Endodermal cell (in vitro differentiated cells): ENCODE measurements at places on chromosomes 2 and 18.

DNA sequence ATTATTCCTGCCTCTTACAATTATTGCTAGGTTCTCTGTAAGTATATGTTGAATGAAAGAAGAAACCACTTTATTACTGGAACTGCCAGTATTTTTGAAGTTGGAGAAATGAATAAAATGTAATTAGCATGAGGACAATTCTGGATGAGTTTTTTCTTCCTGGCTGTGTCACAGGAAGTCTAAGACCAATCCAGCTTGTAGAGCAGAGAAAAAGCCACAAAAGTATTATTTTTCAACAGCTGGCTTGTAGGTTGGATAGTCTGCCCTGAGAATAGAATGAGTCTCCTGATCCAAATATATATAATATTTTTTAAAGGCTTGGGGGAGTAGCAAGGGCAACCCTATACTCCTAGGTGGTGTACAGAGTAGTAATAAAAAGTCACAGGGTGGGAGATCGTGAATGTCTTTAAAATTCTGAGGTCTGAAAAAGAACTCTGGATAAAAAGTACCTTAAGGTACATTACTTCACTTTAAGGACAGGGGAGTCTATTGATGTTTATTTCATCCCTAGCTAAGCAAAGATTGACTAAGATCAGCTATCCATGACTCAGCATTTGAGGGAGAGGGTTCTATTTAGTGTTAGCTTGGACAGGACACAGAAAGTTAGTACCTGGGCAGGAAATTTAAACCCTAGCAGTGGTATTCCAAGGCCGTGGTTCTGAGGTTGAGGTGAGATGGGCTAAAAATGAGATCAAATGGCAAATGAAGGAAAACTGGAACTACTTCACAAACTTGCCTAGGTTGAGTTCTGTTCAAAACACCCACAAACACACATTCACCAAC lies 31.7 kb downstream of the SLC40A1 start:
- no peak for DNase-seq

GRCh38 chr2:86396291-86396785 lies 44.8 kb upstream of the KDM3A start:
- peak; percentile 55 for DNase-seq

DNA sequence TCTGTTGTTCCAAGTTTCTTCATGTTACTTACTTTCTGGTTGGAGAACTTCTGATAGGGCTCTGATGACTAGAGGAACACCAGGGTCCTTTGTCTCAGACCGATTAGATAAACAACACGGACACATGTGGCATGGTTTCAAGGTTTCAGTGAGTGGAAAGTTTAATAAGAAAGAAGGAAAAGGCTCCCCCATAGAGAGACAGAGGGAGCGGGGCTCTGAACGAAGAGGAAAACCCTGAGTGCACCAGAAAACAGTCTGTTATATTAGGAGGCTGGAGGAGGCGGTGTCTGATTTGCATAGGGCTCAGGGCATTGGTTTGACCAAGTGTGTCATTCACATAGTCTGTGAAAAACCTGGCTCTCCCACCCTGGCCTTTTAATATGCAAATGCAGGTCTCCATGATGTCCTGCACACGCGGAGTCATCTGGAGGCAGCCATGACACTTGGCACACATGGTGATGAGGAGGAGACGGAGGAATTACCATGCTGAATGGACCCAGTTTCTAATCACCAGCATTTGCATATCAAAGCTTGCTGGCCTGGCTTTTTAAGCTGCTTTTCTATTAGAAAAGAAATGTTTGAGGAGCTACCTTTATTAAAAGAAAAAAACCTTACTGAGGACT lies 94.2 kb downstream of the PTPN4 start:
- peak; percentile 58 for DNase-seq

DNA sequence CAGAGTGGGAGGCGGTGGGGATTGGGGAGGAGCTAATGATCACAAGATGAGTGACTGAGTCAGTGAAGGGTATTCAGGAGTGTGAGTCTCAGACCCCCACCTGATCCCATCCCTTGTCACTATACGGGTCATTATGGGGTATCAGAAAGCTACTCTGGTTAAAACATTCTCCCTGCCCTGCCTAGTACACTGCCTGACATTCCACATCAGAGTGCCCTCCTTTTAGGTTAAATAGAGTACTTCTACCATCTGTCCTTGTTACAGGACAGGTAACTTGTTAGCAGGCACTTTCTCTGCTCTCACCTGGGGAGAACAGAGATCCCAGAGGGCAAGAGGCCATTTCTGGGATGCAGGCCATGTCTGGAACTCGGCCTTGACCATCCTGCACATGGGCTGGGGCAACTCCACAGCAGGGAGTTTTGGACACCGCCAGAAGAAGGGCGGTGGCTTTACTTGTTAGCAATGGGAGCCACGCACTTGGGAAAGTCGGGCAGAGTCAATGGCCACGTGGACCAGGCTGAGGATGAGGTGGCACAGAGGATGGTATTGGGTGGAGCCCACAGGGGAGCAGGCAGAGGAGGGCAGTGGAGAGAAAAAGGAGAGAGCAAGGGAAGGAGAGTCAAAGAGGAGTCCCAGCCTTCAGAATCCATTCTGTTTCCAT lies 98.5 kb downstream of the CELF4 start:
- no peak for DNase-seq

DNA sequence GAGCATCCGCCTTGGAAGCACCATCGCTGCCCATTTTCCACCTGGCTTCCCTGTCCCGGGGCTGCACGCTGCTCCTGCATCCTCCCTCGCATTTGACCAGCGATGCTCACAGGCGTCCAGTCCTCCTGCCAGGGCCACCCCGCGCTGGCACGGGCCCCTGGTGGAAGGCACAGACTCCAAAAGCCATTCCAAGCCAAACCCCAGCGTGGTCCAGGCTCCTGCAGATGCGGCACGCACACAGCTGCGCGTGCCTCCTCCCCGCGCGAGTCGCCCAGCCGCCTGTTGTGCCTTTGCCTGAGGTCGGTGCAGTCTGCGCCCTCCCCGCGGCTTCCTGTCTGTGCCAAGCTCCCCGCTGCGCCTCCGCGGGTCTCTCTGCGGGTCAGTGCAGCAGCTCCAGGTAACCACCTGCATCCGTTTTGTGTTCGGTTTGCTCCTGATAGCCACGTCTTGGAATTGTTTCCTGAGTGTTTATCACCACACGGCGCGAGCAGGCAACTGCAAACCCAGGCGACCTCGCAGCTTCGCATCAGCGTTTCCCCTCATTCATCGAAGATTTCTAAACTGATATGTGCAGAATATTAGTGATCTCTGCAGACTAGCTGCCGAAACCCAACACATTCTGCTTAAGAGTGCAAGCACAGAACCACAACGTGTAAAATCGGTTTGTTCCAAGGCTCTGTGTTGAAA lies 65.2 kb upstream of the SALL3 start:
- peak; percentile 43 for DNase-seq

- no peak for DNase-seq
These were observed 7.8 kb upstream of the ARHGAP25 start for GRCh38 chr2:68726608-68727367.

DNA sequence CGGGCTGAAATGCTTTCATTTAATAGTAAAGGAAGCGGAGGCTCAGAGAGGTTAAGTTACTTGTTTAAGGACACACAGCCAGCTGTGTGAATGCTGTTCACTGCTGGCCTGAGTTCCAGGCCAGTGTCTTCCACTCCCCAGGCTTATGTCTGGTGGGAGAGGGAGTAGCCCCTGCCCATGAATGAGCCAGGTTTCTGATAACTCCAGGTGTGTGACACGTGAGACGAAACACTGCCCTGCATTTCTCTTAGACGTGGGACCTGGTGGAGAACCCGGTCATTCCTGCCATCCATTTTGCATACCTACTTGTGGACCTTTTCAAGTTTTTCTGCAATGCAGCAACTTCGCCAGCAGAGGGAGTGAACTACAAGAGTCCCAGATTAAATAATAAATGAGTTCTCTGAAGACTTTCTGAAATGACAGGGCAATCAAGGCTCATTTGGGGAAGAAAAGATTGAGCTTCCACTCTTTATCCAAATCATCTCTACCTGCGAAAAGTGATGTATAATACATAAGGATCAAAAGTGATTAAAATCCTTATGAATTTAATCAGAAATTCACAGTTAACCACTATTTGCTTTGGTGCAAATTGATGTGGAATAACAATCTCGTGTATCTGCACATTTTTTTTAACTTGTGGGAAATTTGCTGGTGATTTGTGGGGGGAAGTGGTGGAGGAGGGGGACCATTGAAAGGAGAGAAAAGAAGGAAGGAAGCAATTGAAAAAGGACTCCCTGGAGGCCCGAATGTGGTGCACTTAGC lies 79.4 kb upstream of the ASB18 start:
- peak; percentile 85 for DNase-seq

DNA sequence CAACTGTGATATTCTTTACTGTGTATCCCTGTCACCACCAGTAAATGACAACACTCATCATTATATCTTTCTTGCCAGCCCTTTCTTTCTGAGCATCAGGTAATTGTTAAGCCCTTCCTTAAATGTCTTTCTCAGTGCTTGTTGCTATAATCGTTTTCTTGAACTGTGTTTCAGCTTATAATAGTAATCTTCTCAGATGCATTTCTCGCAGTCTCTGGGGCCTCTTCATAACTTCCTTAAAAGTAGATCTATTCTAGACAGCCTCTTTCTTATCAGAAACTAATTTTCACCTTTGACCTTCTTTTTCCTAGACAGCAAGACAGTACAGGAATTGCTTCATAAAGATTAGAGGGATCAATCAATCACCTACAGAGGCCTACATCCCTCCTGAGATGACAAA lies 648.1 kb downstream of the CPS1 start:
- no peak for DNase-seq

- DNase-seq, result no peak
These were observed 214.9 kb upstream of the TNP1 start for GRCh38 chr2:217074576-217075255.

DNA sequence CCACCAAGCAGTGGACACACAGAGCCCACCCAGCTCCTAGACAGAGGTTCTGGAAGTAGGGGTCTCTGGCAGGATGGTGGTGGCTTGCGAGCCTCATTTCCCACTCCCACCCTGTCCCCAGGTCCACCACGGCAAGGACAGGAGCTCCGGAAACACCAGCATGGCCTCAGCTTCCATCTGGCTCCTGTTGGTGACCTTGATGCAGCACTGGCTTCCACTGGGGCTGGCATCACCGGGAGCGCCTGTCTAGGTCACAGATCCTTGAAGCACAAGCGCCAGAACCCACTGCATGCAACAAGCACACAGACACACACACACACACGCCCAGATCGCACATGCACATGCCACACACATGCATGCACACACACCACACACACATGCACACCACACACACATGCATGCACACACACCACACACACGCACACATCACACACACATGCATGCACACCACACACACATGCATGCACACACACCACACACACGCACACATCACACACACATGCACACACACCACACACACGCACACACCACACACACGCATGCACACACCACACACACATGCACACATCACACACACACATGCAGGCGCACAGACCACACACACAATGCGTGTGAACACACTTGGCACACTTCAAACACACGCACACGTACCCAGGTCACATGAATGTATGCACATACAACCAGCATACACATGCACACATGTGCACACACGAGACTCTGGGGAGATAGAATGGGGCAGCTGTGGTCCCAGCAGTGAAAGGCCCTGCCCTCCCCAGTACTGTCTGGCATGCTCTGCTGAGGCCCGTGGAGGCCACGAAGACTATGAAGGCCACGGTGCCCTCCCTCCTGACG lies 63.7 kb downstream of the TWIST2 start:
- peak; percentile 36 for DNase-seq

- DNase-seq, result peak; percentile 72
These were observed 518.9 kb downstream of the TDRD15 start for GRCh38 chr2:21642647-21643046.

- DNase-seq, result no peak
These were observed 126.3 kb downstream of the IRS1 start for GRCh38 chr2:226673314-226673723.

DNA sequence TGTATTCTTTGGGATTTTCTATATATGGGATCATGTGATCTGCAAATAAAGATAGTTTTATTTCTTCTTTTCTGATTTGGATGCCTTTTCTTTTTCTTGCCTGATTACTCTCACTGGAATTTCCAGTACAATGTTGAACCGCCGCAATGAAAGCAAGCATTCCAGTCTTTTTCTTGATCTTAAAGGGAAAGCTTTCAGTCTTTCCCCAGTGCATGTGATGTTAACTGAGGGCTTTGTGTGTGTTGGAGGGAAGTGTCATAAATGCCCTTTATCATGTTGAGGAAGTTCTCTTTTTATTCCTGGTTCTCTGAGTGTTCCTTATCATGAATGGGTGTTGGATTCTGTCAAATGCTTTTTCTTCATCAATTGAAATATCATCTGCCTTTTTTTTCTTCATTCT lies 16.9 kb upstream of the CYBRD1 start:
- no peak for DNase-seq

DNA sequence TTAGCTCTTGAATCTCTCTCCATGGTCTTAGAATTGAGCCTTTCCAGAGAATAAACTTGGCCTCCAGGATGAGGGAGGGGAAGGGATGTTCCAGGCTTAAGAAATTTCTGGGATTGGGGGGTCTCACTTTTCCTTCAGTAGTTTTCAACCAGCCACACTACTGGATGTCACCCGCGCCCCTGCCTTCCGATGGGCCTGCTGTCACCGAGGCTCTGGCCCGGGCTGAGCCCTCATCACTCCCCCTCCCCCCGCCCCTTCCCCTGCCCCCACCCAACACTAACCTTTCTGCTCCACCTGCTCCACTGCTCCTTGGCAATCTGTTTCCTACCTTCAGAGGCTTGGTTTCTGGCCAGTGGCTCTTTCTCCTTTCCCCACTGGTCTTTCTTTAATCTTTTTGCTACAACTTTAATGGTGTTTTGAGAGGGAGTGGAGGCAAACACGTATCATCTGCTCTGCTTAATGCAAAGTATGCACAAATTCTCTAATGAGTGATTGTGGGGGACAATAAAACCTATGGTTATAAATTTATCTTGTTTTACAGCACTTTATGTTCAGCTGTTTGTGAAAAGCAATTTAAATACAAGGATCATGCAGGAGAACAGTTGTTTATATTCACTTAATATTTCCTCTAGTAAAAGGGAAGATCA lies 155.1 kb downstream of the WDSUB1 start:
- no peak for DNase-seq

DNA sequence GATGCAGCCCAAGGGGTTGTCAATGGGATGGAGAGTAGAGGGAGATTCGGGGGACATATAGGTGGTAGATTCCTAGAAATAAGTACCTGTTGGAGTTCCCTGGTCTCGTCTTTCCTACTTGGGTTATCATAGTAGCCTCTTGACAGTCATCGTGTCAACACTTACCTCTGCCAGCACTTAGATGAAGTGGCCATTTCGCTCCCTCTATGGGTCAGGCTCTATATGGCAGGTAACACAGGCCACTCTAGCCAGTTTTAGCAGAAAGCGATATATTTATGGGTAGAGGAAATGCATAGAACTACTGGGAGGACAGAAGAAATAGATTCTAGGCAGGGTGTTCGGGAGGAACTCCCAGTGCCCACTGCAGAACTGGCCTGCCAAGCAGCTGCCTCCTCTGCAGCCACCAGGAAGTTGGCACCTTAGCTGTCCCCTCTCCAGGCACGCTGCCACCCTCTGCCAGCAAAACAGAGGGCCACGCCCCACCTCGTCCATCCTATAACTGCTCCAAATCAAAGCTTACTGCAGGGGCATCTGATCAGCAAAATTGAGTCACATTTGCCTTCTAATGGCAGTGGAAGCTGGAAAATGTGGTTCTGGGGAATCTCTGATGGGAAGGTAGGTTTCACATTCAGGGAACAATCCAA lies 181.3 kb downstream of the INSIG2 start:
- DNase-seq, result peak; percentile 73

GRCh38 chr2:238231251-238231793 lies 8.5 kb downstream of the HES6 start:
- peak; percentile 91 for DNase-seq
